Cerebellar nuclear complex (tissue), 1 donor: ENCODE measurements at places on chromosomes 2 and 18.

GRCh38 chr18:25187521-25188192 lies 164.3 kb downstream of the ZNF521 start:
- DNase-seq: peak; percentile 59

DNA sequence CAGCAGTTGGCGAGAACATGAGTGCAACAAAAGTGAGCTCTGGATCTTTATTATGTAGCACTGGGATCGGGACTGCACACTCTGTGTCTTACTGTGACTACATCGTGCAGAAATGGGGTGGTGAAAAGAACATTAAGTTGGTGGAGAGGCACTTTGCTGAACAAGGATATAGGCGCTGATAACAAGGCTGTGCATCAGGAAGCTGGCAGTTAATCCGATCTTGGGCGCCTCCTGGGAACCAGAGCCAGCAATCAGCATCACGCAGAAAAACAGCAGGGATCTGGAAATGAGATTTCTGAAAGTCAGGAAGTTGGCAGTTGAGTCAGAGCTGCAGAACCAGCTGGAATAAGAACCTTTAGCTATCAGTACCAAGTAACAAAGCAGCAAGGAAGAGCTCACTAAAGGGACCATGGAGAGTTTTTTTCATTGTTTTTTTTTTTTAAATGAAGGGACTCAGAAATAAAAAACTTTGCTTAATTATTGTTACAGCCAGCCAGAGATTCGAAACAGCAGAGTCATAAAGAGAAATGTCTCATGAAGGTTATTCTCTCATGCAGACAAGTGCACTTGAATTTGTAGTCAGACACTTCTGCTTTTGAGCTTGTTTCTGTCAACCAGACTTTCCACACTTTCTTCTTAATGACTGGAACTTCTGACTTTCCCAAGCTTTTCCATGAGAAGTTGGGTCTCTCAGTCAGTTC lies 22.8 kb upstream of the MYO3B start:
- no peak for DNase-seq

DNA sequence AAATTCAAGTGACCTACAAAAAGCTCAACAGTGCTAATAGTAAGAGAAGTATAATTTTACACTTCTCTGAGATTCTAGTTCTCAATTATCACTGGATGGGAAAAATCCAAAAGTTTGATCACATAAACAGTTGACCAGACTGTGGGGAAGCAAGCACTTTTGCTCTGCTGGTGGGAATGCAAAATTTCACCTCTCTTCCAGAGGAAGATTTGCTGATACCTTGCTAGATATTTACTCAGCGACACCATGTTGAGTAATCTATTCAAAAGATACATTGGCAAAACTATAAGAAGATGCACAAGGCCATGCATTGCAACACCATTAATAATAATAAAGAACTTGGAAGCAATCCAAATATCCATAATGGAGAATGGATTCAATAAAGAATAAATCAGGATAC lies 204.4 kb downstream of the MREG start:
- DNase-seq: no peak

GRCh38 chr18:62420151-62420512 lies 95.0 kb downstream of the TNFRSF11A start:
- no peak for DNase-seq

DNA sequence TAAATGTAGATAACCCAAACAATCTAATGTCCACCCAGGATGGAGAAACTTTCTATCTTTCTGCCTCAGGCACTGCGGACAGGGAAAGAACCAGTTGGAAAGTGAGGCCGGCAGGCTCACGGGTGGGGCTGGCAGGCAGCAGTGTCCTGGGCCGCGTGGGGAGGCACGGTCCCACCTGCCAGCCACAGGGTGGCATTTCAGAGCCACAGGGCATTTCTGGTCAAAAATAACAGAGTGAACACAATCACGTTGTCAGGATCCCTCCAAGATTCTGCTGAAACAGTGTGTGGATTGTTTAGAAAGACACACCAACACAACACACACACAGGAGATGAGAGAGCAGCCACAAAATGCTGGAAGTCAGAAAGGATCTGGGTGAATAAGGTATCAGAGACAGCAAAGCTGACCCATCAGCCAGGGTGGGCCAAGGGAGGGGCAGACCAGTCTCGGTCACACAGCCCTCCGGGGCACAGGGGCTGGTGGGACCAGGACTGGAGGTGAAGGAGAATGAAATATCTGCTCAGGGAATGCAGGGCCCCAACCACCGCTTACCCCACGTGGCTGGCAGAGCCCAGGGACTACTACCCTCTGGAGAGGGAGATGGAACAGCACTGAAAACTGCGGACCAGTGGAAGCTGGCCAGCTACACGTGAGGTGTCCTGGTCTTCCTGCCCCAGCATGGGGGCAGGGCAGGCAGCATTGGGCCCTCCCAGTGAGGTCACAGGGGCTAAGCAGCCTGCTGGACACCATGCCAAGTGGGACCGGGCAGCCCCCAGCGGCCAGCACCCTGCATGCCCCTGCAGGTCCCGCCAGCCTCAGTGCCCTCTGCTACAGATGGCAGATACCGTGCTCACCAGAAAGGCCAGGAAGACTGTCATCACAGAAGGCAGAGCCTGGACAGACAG lies 173.9 kb downstream of the HDAC4 start:
- no peak for DNase-seq

DNA sequence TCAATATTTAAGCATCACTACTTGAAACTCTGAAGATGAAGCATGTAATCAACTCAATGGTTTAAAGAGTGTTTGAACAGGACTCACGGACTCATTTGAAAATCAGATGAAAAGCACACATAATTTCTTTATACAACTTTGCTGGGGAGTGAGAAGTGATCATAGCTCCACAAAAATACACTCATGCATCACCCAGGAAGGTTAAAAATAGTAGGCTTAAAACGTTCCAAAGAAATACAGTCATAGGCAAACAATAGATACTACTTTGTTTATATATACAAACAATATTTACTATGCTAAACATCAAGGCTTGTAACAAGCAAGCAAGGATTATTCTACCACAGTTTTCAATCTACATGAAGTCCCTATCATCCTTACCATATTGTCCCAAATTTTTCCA lies 11.6 kb downstream of the HNRNPLL start:
- no peak for DNase-seq

DNA sequence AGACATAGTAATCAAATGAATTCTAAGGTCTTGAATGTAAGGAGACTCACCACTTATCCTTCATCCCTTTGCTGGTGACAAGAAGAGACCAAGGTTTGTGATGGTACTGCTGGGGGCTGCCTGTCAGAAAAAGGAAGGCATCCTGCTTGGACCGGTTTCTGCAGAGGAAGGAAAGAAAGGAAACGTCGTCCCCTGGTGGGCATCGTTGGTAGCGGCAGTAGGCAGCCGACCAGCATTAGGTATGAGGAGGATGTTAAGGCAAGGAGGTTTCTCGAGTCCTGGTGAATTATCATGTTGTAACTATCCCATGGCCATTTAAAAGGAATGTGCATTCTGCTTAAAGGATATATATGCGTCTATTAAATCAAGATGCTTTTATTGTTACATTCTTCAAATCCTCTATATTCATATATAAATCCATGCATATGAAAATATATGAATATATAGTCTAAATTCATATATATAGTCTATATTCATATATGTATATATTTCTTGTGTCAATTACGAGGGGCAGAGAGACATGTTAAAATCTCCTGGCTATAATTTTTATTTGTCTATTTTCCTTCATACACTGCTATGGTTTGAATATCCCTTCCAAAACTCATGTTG lies 94.4 kb upstream of the TGFA start:
- no peak for DNase-seq
